ENCODE measurements at places on chromosomes 4 and X.

DNA sequence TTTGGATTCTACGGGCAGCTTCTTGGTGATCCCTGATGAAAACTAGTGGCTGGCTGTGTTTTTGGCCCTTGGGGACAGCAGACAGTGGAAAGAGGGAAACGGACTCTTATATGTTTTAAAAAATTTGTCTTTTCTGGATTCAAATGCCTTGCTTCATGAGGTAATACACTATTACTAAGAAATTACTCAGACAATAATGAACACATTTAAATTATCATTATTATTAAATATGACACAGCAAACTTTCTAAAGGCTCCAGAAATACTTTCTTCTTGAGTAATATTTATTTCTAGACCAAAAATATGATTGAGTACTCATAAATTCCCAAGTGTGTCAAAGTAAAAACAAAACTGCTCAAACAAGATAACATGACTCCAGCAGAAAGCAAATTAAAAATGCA, 520.7 kb upstream of the AADAT start:
- no peak for DNase-seq

- DNase-seq, result no peak
These were observed 745.3 kb upstream of the MAGEB2 start for GRCh38 chrX:29470030-29470429.

- DNase-seq, result no peak
These were observed 999.5 kb upstream of the PABPC4L start for GRCh38 chr4:135201081-135201480.

- no peak for DNase-seq
These were observed 19.9 kb downstream of the LRPAP1 start for GRCh38 chr4:3512279-3512678.

DNA sequence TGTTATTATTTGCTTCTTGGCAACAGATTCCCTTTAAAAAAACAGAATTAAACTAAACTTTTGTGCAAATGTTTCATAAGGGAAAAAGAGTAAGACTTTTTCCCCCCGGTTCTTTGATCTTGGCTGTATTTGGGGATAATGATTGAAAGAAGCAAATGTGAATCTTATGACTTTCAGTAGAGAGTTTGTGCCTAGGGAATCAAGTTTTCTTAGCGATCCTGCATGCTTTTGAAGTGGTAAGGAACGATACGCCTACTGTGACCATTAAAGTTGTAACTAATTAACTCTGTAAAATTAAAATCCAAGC, 9.0 kb downstream of the ATP10D start:
- no peak for DNase-seq

DNA sequence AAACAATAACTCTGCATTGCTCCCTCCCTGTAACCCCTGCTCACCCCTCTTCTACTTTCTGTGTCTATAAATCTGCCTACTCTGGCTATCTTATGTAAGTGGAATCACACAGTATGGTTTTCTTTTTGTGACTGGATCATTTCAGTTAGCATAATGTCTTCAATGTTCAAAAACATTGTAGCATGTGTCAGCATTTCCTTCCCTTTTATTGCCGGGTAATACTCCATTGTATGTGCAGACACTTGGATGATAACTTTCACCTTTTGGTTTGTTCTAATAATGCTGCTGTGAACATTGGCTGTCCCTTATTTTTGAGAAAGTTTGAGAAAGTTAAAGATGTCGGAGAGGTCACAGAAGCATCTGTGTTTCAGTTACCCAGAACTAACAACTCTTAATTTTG, 60.6 kb upstream of the TLR2 start:
- DNase-seq, result no peak

- DNase-seq, result no peak
These were observed at the start of gene PDGFC for GRCh38 chr4:156971676-156972378. PDGFC (minus strand) TSS chr4:156971799; CDS start chr4:156970903, 896 bp downstream.

DNA sequence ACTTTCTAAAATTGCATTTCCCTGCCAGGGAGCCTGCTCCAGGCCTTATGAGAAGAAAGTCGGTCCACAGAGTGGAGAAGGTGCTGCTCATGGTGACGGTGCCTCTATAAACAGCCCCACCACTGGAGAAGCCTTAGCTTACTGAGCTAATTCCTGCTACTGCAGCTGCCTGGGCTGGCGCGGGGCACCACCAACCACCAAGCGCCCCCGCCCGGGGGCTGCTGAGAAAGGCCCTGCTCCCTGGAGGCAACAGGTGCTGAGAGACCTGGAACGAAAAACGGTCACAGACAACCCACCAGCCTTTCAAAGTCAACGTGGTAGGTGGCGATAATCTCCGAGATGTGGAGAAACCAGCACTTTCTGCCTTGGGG, 2.9 kb downstream of the HCFC1 start:
- DNase-seq, result no peak

GRCh38 chrX:39869846-39870601, 227.7 kb downstream of the BCOR start:
- peak; percentile 17 for DNase-seq

- DNase-seq, result no peak
These were observed 106.4 kb upstream of the RPS6KA3 start for GRCh38 chrX:20373063-20373462.

GRCh38 chrX:13697976-13698375, 9.0 kb downstream of the RAB9A start:
- DNase-seq, result no peak

- DNase-seq, result no peak
These were observed 184.7 kb upstream of the NDP start for GRCh38 chrX:44157858-44158257.

DNA sequence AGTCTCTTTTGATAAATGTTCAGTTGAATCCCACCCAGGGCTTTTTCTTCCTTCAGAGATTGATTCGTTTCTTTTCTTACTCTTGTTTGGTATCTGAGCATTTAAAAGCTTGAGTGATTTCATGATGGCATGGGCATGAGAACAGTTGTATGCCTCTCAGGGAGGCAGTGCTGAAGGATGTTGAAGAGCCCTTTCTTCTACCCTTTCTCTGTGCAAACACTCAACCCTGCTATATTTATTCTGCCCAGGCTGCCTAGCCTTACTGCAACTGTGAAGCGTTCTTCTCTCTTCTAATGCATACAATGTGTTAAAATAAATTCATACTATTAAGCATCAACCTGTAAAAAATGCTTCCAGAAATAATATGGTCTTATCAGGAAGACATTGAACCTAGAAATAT, 367.6 kb upstream of the LCORL start:
- DNase-seq, result no peak

GRCh38 chrX:46782034-46782433, 23.1 kb upstream of the SLC9A7 start:
- DNase-seq, result no peak

- DNase-seq, result no peak
These were observed 28.3 kb upstream of the WDR19 start for GRCh38 chr4:39154009-39154408.

DNA sequence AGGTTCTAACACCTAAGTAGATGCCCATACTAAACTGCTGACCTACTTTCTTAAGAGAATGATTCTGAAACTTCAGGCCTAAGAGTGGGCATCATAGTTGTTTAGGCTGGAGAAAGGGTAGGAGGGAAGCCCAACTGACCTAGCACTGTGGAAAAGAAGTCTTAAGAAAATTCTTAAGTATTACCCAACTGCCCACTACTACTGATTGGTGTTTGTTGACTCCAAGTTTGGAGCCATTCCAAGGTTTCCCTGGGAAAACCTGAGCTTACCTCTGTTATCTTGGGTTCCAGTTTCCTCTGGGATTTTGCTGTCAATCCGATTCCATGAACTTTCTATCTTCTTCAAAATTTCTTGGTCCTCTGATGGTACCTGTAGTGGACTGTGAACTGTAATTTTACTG, 23.9 kb downstream of the ANKRD17 start:
- DNase-seq, result no peak

DNA sequence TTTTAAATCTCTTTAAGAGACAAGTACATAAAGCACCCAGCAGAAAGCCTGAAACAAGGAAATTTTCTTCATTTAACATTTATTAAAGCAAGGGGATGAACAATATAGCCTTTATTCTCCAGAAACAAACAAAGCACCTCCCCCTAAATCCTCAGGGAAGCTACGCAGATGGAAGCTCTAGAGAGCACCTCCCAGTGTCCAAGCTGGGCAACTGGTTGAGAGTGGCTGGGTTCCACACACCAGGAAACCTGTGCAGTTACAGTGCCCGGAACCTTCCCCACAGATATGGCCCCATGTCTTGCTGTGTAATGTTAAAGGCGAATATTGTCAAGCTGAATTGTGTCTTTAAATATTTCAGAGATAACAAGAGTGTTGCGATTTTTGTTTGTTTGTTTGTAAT, 8.9 kb upstream of the TRIML1 start:
- DNase-seq, result no peak

- no peak for DNase-seq
These were observed 14.7 kb downstream of the RHOH start for GRCh38 chr4:40211224-40212185.

DNA sequence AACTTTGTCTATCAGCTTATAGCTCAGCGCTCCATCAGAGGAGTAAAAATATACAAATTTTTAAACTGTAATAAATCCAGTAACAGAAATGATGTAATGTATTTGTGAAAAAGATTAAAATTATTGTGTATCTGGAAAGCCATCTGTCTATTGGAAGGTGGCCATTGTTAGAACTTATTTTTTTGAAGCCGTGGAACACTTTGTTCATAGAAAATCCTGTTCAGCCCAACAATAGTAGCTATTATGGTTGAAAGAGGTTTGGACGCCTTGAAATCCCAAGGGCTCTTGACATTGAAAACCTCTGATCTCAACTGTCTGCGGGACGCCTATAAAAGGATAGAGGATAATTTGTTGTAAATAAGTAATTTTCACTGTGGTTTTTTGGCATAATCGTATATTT, 98.3 kb downstream of the RAPGEF2 start:
- DNase-seq, result no peak

- DNase-seq, result no peak
These were observed 107.7 kb upstream of the LRPAP1 start for GRCh38 chr4:3639613-3640586.

DNA sequence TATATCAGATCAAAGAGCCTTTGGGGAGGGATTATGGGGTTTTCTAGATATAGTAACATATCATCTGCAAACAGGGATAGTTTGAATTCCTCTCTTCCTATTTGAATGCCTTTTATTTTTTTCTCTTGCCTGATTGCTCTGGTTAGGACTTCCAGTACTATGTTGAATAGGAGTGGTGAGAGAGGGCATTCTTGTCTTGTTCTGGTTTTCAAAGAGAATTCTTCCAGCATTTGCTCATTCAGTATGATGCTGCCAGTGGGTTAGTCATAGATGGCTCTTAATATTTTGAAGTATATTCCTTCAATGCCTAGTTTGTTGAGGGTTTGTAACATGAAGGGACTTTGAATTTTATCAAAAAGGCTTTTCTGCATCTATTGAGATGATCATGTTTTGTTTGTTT, 25.6 kb upstream of the ABCB7 start:
- DNase-seq, result no peak

- DNase-seq, result no peak
These were observed 127.6 kb upstream of the GATB start for GRCh38 chr4:151888367-151888866.

- peak; percentile 33 for DNase-seq
These were observed 580 bp upstream of the MMGT1 start for GRCh38 chrX:135974279-135974856.

GRCh38 chr4:169098054-169098497, 88.0 kb upstream of the CBR4 start:
- no peak for DNase-seq

GRCh38 chrX:15438332-15438731, 54.1 kb upstream of the VEGFD start:
- no peak for DNase-seq

GRCh38 chr4:75696581-75696980, 23.4 kb upstream of the G3BP2 start:
- DNase-seq, result no peak

- DNase-seq, result no peak
These were observed 31.5 kb downstream of the QDPR start for GRCh38 chr4:17480210-17480927.

DNA sequence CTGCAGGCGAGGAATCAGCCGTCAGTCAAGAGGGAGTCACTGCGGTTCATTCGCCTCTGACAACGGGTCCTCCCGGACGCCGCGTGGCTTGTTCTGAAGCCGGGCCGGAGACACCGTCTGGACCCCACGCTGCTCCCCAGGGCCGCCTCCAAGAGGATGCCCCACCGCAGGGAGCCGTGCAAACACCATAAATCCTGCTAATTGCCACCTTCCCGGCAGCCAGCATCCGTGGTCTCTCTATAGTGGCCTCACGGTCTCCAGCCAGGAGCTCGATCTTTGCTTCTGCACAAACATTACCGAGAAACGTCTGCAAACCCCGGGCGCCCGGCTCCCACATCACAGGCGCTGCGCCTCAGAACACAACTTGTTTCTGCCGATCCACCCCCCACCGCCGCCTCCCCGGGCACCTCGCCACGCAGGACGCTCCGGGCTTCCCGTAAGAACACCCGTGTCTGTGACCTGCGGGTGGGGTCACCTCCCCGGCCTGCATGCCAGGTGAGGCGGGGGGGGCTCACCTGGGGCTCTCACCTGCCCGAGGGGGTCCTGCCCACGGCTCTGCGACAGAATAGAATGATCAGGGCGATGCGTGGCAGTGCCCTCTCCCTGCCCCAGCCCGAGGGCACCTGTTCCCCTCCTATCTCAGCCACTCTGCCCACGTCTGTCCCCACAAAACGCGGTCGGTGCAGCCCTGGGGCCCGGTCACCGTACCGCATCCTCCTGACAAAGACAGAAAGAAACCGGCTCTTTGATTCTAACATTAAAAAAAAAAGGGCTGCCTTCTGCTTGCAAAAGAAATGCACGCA, 32.4 kb upstream of the PPP2R3B start:
- no peak for DNase-seq

GRCh38 chr4:77332696-77333270, 175.8 kb downstream of the CCNG2 start:
- DNase-seq, result no peak

DNA sequence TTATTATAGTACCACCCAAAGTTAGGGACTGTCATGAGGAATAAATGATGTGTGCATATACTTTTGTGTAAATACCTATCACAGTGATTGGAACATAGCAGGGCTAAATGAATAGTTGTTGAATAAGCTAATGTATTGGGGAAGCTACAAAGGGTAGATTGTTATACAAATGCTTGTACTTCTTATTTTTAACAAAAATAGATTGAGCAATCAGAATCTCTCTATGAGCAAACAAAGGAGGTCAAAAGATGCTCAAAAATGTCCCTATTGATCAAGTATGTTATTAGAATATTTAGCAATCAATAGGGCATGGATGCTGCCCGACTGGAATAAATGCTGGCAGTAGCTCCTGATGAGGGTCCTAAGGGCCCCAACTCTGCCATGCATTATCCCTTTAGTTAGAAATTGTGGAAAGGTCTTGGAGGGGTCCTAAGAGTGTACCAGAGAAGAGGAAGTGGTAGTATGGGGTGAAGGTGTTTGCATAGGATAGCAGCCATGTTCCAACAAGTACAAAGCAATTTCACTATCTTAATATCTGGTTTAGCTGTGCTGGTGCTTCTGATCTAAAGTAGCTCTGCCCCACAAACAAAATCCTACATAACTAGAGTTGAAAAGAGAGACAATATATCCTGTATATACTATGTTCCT, 33.1 kb upstream of the TAPT1 start:
- no peak for DNase-seq

DNA sequence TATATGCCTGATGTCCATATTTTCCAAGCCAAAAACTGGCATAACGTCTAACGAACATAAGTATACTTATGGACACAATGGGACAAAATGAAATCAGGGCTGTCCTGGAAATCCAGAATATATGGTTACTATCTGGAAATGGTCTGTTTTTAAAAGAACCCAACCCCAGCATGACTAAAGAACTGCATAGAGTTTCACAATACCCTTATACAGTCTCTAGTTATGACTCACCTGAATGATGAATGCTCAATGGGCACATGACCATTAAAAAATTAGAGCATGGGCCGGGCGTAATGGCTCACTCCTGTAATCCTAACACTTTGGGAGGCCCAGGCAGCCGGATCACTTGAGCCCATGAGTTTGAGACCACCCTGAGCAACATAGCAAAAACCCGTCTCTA, 31.8 kb downstream of the AMMECR1 start:
- DNase-seq, result no peak
